ENCODE measurements at places on chromosomes 5 and 9.
A peak's percentile ranks its signal among the peaks of the same experiment; 100 is the strongest.

DNA sequence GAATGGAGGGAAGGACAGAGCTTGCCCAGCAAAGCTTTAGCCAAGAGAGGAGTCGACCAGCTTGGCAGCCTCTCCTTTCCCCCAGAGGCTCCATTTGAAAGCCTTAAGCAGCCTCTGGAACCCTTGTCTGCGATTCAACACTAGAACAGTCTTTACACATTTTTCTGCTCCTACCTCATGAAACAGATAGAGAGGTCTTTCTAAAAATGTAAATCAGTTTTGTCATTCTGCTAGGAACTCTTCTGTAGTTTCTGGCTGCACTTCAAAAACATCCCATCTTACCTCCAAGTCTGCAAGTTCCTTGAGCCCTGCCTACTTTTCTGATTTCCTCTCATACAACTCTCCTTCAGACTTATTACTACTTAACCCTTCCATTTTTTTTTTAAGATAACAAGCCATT lies 70.1 kb downstream of the PDE4D start:
- DNase-seq: no peak

DNA sequence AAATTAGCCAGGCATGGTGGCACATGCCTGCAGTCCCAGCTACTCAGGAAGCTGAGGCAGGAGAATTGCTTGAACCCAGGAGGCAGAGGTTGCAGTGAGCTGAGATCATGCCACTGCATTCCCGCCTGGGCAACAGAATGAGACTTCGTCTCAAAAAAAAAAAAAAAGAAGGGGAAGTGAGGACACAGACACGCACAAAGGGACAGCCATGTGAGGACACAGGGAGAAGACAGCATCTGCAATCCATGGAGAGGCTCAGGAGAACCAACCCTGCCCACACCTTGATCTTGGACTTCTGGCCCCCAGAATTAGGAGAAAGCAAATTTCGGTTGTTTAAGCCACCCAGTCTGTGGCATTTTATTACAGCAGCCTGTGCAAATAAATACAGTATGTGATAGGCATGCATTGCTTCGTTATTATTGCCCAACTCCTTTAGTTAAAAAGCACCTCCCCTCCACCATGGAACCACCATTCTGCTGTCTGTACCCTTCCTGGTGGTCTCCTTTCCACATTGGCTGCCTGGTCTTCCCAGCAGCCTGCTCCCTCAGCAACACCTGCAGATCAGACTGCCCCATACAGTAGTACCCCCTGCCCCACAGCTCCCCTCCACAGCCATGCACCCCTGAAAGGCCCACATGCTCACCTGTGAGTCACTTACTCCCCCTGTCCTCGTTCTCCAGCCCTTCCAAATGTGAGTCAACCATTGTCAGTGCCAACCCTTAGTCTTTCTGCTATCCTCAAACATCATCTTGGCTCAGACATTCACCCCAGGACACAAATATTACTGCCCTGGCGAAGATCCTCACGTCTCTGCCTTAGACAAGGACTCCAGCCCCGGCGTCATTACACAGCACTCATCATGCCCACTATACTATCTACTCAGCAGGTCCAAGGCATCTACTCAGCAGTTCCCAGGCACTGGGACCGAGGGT lies 128.8 kb downstream of the ROR2 start:
- no peak for DNase-seq

GRCh38 chr9:123984802-123985201 lies 26.8 kb upstream of the LHX2 start:
- no peak for DNase-seq

DNA sequence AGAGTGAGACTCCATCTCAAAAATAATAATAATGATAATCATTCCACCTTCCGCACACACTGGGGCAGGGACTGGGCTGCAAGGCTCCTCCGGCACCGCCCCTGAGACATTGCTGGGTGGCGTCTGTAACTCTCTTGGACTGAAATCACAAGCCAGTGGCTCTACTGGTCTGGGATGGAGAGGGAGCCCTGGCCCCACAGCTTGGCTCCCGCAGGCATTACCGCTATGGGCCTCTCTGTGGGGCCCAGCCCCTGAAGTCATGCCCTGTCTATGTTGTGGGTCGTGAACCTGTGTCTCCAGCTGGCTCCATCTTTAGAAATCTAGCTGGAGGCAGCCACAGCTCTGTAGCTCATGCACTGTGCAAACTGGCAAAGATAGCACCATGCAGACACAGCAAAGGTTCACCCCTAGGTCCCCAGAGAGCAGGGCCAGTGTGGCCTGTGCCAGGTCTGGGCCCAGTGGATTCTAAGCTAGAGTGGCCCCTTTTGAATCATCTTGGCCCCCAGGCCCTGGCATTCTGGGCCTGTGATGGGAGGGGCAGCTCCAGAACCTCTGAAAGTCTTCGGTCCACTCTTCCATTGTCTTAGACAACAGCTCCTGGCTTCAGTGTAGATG lies 36.1 kb upstream of the COL5A1 start:
- DNase-seq: no peak

- DNase-seq: no peak
Observed at GRCh38 chr5:138662599-138662998, 87.4 kb upstream of the HSPA9 start.

- no peak for DNase-seq
Observed at GRCh38 chr5:61970218-61970617, 335.8 kb upstream of the KIF2A start.

DNA sequence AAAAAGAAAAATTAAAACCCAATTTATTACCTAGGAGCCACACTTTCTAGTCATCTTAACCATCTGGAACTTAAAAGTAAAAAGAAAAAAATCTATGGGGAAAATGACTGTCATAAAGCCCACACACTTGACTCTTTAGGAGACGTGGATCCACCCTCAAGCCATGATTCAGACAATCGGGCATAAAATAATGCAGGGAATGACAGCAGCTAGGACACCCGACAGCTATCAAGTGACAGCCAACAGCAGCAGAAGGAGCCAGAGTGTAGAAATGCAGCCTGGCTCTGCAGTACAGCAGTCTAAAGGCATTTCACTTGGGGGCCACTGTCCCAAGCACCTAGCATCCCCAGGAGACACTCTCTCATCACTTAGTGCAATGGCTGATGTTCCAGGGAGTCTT lies 226.9 kb downstream of the CAAP1 start:
- DNase-seq: no peak

DNA sequence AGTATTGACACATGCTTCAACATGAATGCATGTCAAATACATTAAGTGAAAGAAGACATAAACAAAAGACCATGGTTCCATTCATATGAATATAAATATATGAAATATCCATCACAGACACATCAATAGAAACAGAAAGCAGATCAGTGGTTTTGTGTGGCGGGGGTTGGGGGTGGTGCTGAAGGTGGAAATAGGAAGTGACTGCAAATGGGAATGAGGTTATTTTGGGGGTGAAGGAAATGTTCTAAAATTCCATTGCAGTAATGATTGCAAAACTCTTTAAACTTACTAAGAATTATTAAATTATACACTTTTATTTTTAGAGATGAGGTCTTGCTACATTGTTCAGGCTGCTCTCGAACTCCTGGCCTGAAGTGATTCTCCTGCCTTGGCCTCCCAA lies 28.7 kb downstream of the TAF1L start:
- DNase-seq: no peak

DNA sequence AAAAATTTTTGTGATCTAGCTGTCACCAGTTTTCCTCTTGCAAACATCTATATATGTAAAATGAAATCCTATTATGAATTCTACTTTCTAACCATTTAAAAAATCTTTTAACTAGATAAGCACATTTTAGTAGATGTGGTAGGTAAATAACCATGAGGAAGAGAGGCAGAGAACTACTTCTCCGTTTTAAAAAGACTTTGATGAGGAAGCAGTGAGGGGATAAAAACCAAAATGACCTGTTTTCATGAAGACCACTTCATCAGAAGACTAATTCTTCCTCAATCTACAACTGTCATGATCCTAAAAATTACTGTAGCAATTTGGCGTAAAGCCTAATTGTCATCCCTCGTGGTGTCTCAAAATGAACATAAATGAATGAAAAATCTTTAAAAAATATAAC lies 15.7 kb upstream of the ERBIN start:
- no peak for DNase-seq

GRCh38 chr5:125750147-125750860 lies 672.9 kb upstream of the GRAMD2B start:
- no peak for DNase-seq

- DNase-seq: no peak
Observed at GRCh38 chr5:66143473-66144073, 527 bp upstream of the SREK1 start.

DNA sequence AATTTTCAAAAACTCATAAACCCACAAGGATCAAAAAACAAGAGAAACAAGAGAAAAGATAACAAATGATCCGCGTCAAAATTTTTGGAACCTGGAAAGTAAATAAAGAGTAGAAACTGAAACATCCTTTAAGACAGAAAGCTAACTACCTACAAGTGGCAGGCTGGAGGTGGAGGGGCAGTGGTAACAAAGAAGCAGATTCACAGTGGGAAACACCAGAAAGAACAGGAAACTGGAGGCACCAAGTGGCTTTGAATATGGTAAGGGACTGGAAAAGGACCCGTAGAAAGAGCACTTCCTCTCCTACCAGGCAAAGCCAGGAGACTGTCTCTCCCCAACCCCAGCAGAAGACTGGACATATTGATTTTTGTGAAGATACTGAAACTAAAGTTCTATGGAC lies 100.6 kb upstream of the TARS1 start:
- DNase-seq: no peak

GRCh38 chr5:112407666-112408065 lies 11.4 kb downstream of the EPB41L4A start:
- DNase-seq: no peak

GRCh38 chr5:81657386-81657785 lies 93.5 kb downstream of the SSBP2 start:
- DNase-seq: no peak

DNA sequence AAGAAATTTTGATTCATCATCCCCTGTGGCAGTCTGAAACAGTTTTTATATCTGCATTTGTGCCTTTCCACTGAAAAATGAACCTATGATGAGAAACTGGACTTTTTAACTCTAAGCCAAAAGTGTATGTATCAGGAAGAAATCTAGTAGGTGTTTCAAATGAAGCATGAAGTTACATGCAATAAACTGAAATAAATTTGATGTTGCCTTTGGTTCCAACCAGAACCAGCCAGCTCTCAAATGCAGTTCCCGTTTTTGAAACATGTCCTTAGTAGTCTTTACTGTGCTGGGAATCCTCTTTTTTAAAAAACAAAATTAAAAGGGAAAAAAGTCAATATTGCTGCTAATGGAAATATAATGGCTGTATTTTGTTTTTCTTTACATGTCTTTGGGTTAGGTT lies 43.9 kb downstream of the HACD4 start:
- no peak for DNase-seq

GRCh38 chr5:157469687-157470086 lies 9.7 kb downstream of the NIPAL4 start:
- DNase-seq: no peak

GRCh38 chr9:109894921-109895758 lies 115.1 kb downstream of the PALM2AKAP2 start:
- DNase-seq: no peak

DNA sequence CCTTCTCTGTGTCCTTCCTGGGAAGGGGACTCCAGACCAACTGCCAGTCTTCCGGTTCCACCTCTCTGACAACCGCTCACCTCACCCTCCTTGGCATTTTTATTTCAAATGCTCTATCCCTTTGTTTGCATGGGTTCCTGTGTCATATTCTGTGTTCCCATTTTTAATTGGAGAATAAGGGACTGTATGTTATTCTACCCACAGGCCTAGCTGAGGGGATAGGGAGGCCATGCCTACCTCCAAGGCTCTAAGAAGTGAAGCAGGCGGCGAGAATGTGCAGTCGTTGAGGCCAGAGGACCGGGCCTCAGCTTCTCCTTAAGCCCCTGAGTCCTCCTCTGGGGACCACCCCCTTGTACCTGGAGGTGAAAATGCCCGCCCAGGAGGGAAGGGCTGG lies 936 bp upstream of the WDR5 start:
- no peak for DNase-seq

DNA sequence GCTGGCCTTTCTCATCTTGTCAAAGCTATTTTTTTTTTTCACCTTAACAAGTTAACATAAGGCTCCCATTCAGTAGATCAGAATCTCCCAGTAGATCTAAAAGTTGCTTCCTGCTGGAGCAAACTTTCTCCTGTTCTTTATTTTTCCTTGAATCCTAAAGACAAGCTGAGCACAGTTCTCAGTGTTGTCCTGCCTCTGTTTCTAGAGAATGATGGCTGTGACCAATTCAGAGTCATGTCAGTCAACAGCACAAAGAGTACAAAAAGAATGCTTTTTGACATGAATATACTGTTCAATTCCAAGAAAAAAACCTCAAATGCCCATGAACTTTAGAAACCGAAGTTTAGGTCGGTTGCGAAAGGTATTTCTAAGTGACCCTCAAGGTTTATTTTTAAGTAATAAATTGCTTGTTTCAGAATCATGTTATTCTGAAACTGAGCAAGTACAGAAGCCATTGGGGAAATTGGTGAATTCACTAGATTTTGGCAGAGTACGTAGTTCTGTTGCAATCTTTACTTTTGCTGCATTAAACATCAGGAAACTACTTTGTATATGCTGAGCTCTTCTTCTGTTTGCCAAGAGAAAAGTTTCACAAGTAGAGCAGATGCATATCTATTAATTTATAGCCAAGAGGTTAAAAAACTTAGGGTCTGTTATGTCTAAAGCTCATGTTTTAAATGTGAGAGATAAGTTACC lies 161.7 kb upstream of the RPS23 start:
- no peak for DNase-seq

DNA sequence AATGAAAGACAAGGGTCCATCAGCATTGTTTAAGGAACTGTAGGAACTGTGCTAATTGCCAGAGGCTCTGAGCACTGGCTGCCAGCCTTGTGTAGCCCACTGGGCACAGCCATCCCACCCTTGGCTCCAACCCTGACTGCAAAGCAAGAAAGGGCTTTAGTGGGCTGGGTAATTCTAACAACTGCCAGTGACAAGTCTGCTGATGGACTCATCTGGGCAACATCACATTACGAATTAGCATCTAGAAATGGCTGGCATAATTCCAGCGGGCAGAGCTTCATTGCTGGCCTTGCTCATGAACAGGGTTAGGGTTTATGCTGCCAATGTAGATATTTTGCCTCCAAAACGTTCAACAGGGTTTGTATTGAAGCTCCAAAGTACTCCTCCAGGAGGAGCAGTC lies 326.9 kb downstream of the ARHGEF28 start:
- DNase-seq: no peak

GRCh38 chr5:62578540-62578939 lies at the start of gene LRRC70:
Gene LRRC70 (plus strand): TSS chr5:62578819. CDS start chr5:62579439, 620 bp downstream.
- peak; percentile 68 for DNase-seq

DNA sequence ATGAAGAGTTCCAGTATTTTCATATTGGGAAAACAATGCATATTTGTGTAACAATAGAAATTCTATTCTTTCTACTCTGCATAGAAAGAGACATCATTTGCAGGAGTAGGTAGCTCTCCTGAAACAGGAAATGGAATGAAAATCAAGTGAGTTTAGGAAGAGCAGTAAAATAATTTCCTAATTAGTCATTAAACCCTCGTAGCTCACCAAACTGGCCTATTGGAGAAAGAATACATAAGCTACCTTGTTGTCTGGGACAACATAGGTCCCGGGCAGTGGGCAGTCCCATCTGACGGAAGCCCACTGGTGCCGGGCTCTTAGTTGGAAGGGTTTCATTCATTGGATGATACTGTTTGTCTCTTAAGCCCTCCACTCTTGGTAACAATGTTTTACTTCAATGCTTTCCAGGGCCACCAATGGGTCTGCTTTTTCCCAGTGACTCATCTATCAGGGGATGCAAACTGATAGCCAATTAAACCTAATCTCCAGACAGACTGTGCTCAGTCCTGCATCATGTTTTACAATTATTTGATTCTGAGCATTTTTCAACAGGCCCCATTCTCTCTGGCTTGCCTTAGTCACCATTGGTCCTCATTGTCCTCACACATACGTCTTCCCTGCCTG lies 46.5 kb downstream of the GNA14 start:
- DNase-seq: no peak

Measured in SW 1271 (cell line).